Fibroblast of the conjunctiva (primary cell): ENCODE measurements at places on chromosomes 2 and 18.
A peak's percentile ranks its signal among the peaks of the same experiment; 100 is the strongest.

GRCh38 chr2:17733599-17733998 is 20.0 kb downstream of the SMC6 start:
- no peak for DNase-seq

DNA sequence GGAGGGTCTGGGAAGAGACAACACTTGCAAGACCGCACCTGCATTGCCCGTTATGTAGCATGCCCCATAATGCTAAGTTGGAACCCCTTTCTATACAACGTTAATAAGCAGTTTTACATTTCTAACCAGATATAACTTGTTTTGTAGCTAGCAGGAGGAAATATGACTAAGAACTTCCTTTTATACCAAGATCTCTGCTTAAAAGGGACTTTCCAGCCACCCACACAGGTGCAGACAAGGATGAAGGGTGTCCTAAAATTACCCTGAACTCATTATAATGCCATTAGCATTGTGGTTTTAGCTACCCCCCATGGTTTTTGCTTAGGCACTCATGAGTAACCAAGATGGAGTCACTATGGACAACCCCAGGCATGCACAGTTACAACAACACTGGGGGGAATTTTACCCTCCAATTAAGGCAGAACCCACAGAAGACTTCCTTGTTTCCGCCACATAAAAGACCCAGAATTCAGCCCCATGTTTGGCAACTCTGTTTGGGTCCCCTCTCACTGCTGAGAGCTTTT is 362.8 kb downstream of the CBLN2 start:
- DNase-seq: no peak

GRCh38 chr2:39136799-39137198 is 15.9 kb upstream of the SOS1 start:
- no peak for DNase-seq

DNA sequence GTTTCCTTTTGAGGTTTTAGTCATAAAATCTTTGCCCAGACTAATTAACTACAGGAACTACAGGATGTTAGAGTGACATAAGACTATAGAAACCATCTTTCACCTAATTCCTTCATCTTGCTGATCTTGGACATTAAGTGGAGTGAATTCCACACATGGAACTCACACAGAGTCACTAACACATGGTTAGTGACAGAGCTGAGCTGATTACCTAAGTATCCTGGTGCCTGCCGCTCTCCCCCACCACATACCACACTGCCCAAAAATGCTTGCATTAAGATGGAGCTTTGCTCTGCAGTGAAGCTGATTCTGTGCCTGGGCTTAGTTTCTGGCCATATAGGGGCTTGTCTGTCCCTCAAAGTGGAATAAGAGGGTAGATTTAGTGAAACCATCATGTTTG is 332.9 kb upstream of the NT5C1B start:
- DNase-seq: no peak

DNA sequence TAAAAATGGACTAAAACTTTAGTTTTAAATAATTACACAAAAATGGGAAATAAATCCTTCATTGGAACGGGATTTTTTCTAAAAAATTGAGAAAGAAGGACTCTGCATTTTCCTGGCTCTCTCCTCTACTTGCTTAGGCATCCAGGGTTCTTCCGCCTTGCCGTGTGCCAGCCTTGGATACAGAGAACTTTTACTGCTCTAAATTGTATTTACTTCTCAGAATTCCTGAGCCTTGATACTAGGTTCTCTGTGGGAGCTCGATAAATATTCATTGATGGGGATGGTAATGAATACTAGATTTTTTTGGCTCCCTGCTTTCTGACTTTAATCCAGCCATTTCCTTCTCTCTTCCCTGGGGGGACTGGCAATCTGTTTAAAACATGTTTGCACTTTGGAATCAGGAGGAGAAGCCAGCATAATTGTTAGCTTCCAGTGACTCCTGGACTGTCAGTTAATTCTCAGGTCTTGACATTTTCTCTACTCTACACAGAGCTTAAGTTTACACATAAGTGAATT is 746.1 kb upstream of the LRRTM1 start:
- no peak for DNase-seq

DNA sequence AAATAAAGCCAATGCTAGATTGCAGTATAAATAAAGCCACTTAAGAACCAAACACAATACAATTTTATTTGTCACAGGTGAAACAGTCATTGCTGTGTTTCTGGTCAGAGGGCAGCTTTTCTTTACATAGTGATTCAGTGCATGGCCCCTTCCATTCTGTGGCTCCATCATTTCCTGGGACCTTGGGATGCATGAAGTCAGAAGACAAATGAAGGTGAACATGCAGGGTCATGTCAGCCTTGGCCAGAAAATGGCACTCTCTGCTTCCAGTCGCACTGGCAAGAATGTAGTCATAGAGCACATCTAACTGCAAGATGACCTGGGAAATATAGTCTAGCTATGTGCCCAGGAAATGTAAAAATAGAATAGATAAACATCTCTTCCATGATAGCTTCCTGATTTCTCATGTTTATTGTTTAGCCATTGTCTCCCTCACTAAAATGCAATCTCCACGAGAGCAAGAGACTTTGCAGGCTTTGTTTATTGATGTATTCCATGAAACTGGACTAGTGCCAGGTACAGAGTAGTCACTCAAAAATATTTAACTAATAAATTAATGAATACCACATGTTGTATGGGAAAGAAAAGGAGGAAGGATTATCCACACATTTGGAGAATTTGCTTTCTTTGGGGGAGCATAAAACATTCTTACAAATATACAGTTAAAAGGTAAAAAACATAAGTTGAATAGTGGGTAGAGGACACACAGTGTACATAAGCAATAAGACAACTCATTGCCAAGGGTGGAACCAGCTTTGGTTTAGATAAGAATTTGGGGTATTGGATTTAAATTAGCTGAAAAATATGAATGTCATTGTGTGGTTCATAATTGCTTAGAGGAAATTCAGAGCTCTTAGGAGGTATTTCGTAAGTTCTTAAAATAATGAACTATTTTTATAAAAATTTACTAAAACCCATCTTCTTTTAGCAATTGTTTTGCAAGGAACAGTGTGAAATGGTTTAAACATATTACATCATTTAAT is 343.8 kb downstream of the PID1 start:
- peak; percentile 48 for DNase-seq

DNA sequence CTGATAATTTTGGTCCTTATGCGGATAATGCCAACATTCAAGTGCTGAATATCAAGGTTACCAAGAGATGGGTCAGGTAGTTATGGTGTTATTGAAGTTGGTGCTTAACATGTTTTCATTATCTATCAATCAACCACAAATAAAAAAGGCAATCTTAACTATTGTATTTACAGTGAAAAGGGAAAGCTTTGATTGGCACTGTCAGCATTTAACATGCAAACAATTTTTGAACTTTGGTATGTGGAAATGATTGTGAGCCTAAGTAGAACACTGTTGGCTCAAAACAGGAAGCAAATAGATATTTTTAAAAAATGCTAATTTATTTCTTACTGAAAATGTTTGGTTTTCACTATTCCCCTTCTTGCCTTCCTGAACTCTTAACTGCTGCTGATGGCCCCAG is 21.9 kb downstream of the APLF start:
- no peak for DNase-seq

DNA sequence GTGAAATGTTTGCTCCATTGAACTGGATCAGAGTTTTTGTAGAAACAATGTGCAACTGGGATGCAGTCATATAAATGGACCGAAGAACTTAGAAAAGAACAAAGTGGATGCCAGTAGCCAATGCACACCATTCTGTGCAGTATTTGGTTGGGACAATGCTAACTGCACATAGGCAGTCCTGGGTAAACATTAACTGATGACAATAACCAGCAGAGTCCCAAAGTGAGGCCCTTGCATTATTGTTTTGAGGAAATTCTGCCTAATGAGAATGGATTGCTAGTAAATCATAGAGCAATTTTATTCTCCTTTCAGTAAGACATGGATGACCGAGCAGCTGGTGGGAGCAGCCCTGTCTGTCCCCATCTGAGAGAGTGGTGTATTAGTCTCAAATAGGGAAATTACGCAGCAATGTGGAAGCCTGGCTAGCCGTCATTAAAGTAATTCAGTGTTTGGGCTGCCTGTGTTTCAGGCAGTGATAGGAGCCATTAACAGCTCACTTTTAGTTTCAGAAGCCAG is 94.9 kb downstream of the KCTD1 start:
- no peak for DNase-seq

DNA sequence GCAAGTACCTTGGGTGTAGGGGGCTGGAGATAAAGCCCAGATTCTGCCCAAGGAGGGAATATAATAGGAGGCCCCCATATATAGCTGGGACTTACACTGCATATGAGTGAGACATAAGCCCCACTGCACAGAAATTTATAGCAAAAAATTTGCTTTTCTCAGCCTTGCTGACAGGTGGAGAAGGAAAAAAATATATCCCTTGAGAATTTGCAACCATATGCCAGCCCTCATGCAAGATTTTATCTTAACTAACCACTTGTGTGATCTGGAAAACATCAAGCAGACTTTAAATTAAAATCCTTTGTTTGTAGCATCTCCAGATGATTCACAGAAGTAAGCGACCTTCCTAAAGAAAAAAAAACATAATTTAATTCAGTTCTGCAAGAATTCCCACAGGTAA is 288.2 kb downstream of the BCL2 start:
- no peak for DNase-seq

GRCh38 chr2:174485788-174486562 is 854 bp downstream of the GPR155 start:
- no peak for DNase-seq

DNA sequence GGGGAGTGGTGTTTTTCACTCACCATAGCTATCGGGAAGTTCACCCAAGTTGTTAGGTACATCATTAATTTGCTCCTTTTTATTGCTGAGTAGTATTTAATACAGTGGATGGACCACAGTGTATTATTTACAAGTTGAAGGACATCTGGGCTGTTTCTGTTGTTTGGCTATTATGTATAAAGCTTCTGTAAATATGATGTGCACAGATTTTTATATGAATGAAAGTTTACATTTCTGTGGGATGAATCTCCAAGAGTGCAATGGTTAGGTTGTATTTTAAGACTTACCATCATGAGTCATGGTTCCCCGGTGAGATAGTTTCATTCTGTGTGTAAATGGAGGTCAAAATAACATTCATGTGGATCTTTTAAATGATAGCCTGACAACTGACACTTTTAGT is 337.4 kb downstream of the PTPRM start:
- DNase-seq: peak; percentile 14

GRCh38 chr18:48757906-48758305 is 192.9 kb downstream of the SMAD7 start:
- DNase-seq: no peak

DNA sequence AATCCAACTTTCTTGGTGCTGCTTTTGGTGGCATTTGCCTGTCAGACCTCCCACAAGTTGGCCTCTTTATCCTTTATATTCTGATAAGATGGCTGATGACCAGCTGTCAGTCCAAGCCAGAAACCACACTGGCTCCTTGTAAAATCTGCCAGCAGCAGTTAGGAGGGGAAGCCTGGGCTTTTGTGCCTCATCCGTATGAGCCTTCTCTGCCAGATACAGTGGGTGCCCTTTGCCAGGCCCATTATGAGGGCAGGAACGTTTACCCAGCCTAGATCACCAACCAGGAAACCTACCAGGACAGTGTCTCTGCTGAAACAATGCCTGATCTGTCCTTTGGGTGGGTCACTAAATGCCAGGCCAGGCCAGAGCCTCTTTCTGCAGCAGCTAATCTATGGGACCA is 202.9 kb upstream of the SP5 start:
- no peak for DNase-seq

DNA sequence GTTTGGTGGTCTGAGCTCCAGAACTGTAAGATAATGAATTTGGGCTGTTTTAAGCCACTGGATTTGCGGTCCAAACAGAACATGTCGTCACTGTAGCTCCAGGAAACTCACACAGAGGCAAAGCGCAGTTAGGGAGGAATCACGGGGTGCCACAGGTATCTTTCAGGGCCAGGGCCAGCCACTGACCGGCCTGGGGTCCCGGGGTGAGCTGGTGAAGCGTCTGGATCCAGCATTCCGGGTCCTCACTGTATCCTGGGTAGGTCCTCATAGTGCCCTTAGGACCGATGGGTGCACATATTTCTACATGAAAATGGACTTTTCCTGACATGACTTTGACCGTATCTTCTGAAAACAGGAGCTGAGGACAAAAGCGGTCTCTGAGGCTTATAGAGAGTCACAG is 196.0 kb upstream of the HDAC4 start:
- no peak for DNase-seq

GRCh38 chr2:74291218-74291544 is 52.0 kb downstream of the SLC4A5 start:
- DNase-seq: no peak
